ENCODE measurements at places on chromosomes 3 and 15.

DNA sequence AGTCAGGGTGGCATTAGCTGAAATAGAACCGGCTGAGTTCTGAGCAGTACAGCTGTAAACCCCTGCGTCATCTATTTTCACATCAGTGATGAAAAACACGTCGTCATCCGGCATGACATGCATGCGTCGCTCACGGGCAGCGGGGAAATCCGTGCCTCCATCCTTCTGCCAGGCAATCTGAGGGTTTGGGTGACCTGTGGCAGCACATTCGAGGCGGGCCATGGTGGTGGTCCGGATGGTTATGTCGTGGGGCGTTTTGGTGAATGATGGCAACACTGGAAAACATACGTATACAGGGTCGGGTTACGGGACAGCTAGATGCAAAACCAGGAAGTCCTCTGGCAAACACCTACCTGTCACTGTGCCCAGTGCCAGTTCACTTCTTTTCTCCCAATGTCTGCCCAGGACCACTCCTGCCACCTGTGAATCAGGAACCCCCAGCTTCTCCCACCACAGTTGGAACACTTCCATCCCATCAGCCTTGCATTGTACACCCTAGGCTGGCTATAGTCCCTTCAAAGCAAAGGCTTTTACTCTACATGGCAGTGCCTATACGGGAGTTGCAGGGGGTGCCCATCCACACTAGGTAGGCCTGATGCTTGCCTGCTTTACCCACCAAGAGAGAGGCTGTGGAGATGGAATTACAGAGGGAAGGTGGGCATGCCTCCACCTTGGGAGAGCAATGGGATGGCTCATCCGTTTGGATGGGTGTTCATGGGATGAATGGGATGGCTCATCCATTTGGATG is 116.7 kb downstream of the LRIG1 start:
- no peak for DNase-seq

- DNase-seq = peak; percentile 81
Observed at GRCh38 chr15:69997161-69997485, 100.6 kb downstream of the TLE3 start.

DNA sequence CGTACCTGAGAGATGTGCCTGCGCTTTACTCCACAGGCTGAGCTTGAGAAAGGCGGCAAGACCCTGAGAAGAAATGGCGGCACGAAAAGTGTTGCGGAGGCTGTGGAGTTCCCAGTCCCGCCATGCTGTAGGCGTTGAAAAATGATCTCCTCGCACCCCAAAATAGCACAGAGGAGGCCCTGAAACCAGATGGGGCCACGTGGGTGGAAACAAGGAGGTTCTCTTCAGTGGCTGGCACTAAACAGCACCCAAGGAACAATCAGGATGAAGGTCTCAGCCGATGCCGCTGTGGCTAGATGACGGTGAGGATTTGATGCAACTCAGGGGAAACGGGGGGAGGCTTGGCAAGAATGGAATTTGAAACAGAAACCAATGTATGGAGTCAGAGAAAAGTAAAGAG is 57.3 kb downstream of the TMEM212 start:
- DNase-seq = no peak

DNA sequence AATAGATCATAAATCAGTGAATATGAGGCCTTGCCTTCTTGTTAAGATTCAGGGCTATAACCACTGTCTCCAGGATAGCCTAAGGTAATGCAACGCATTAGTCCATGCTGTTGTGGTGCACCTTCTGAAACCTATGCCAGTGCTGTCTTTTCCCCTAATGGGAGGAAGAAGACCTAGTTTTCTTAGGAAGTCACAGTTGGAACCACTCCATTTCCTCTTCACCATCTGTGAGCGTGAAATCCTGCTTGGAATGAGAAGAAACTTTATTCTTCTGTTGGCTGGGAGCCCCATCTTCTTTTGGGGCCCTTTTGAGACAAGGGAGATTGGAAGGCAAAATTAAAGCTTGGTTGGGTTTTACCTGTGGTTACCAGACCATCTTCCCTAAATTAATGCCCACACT is 25.9 kb upstream of the SLC7A14 start:
- no peak for DNase-seq

- DNase-seq = no peak
Observed at GRCh38 chr15:79608066-79608864, 176.1 kb downstream of the MINAR1 start.

DNA sequence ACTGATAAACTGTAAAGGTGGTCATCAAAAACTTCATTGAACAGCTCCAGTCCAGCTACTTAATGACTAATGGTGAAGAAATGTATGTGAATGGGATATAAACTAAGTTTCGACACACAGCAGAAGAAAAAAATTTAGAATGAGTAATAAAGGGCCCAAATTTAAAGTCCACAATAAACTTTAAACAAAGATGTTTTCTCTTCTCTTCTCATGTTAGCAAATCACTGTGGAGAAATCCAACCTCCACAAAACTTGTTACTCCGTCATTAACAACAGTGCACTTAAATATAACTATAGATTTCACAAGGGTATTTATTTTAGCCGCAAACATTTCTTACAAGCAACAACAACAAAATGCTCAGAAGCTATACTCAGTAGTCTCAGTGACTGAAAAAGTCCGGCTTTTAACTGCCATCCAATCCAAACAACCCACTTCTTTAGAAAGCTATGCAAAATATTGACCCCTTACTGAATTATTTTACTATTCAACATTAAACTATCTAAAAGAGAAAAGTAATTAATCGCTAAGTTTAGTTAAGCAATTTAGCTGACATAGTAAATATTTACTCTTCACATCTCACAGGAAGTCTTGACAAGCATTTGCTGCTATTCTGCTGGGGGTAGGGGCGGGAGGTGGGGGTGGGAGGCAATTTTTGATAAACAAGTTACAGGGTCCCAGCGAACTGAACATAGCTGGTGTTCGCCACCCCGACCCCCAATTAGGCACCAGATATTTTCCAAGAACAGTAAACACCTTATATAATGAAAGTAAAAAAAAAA is 2.4 kb downstream of the IGF2BP2 start:
- DNase-seq = no peak

DNA sequence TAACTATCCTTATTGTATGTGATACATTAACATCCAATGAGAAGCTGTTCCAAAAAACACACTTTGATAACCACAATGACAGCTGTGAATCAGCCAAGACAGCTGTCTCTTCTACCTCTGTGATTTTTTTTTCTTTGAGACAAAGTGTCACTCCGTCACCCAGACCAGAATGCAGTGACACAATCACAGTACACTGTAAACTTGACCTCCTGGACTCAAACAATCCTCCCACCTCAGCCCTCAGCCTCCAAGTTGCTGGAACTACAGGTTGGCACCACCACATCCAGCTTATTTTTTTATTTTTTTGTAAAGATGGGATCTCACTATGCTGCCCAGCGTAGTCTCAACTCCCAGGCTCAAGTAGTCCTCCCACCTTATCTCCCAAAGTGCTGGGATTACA is 73.5 kb upstream of the TMCO5A start:
- DNase-seq = no peak

GRCh38 chr3:89113344-89113743 is 5.9 kb downstream of the EPHA3 start:
- DNase-seq = no peak

DNA sequence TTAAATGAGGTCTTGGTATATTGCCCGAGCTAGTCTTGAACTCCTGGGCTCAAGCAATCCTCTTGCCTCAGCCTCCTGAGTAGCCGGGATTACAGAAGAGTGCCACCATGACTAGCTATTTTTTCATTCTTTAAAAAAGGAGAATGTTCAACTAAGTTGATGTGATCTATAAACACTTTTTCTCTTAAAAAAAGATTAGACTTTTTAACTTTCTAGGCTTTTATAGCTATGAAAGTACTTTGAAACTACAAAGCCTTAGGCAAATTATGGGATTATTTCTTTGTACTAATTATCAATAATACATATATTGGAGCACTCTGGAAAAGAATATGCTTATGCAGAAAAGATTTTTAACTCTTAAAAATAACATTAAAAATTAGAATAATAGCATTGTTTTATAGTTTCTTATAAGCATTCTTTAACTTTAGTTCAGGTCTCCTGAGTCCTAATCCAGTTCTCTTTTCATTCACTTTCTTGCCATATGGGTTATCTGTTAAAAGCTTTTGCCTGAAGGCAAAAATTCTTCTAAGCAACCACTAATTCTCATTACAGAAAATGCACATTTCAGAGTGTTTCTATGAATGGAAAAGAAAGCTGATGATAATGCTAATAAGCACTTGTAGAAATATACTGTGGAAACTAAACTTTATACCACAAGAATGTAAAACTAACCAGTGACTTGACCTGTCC is 87.8 kb downstream of the DPPA2 start:
- DNase-seq = no peak

- no peak for DNase-seq
Observed at GRCh38 chr3:115989684-115990421, 366.5 kb downstream of the GAP43 start.

- peak; percentile 62 for DNase-seq
Observed at GRCh38 chr3:125280668-125281361, 68.3 kb upstream of the SLC12A8 start.

- DNase-seq = no peak
Observed at GRCh38 chr3:57943525-57944495, 64.4 kb upstream of the FLNB start.

DNA sequence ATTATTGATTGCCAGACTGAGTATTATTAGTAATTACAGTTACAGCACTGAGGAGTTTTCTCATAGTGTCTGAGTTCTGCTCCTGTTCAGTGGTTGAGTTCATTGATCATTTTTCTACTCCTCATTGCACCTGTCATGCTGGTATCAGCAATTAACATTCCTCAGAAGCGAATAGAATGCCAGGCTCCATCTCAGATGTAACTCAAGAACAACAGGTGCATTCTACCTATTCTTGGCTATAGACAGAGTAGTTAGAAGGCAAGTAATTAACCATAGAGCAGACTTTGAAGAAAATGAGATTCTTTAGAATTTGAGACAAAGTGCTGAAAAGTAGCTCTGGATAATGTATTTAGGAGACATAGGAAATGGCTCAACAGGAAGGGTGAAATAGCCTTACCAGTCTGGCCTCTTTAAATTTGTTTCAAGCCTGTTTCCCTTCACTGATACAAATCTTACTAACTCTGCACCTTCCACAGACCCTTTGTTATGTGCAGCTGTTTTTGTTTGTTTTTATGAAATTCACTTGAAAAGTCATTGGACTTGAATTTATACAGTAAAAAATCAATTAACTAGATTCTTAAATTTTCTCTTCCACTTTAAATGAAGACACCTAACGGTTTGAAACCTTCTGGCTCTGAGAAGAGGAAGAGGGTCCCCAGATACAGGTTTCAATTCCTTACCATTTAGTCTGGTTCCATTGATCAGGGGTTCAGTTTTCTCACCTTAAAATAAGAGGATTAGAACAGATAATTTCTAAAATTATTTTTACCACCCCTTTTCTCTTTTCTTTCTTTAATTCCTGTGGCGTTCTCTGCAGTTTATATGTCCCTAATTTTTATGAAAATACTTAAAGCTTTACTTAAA is 109.6 kb downstream of the FNDC3B start:
- DNase-seq = no peak

- no peak for DNase-seq
Observed at GRCh38 chr3:120113128-120114116, 19.2 kb upstream of the GSK3B start.

- DNase-seq = no peak
Observed at GRCh38 chr3:134367869-134368750, 6.1 kb downstream of the AMOTL2 start.

- peak; percentile 80 for DNase-seq
Observed at GRCh38 chr3:141147657-141148056, 84.0 kb upstream of the PXYLP1 start.

GRCh38 chr3:77081240-77081661 is 41.4 kb downstream of the ROBO2 start:
- DNase-seq = peak; percentile 79

DNA sequence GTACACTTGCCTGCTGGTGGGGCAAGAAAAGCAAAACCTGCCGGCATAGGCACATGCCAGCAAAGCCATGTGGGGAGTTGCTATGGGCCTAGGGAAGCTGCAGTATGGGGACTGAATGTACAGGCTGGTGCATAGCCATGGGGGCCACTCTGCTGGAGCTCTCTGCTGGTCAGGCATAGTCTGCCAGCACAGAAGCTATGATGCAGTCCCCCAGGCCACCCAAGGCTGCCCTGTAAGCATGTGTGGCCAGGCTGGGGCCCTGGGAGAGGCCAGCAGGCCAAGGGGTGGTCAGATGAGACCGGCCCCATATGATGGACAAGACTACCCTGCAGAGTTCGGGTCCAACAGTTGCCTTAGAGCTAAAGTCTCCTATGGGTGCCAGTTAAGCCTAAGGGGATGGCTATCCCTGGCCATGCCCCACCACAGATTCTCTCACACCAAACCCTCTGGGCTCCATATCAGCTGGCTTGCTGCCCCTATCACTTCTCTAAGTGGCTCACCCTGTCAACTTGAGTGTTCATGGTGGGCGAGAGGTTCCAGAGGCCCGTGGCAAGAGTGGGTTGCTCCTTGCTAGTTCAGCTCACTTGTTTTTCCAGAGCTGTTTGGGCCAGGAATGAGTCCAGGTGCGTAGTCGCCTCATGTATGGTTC is 41.8 kb downstream of the CEP63 start:
- no peak for DNase-seq

GRCh38 chr3:194808640-194809097 is 123.0 kb downstream of the FAM43A start:
- no peak for DNase-seq

DNA sequence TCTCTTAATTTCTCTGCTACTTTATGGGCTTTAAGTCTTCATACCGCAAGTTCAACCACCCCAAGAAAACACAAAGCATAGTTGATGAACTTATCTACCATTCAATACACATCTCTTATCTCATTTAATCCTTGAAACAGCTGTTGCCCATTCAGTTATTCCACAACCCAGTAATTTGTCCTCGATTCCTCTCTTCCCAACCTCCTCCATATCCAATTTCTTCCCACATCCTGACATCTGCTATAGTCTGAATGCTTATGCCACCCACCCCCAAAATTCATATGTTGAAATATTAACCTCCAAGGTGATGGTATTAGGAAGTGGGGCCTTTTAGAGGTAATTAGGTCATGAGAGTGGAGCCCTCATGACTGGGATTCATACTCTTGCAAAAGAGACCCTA is 345.4 kb downstream of the ERC2 start:
- DNase-seq = no peak

DNA sequence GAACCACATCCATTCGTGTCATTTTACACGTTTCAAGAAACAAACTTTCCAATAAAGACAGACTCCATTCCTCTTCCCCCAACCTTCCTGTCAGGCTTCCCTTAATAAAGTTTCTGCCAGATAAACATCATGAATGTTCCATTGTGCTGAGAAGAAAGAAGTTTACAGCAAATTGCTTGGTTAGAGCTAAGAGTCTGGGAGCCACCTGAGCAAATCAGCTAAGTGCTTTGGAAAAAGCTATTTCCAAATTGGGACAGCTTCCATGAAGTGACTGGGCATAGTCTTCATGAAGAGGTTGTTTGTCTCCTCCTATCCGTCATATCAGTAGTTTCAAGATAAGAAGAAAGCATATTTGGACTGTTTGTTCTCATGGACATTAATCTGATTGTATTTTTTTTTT is 77.0 kb downstream of the MAGI1 start:
- no peak for DNase-seq

Measured in NCI-H2029 (cell line).